NCI-H526 treated with DMSO at 0.1 percent for 48 hours (cell line): ENCODE measurements at places on chromosomes 2 and 18.

DNA sequence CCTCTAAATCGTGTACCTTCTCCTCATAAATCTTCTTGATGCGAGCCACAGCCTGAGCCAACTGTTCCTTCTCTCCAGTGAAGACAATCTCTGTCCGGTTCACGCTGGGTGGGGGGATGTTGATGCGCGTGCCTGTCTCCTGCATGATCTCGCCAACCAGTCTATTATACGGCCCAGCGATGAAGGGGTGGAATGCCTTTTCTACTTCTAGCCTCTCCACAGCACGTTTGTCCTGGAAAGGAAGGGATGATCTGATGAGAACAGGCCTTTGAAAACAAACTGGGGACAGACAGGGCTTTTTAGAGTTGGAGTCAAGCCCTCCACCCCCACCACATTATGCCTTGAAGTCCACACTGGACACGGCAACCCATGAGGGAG, 59.3 kb downstream of the HDLBP start:
- no peak for DNase-seq

DNA sequence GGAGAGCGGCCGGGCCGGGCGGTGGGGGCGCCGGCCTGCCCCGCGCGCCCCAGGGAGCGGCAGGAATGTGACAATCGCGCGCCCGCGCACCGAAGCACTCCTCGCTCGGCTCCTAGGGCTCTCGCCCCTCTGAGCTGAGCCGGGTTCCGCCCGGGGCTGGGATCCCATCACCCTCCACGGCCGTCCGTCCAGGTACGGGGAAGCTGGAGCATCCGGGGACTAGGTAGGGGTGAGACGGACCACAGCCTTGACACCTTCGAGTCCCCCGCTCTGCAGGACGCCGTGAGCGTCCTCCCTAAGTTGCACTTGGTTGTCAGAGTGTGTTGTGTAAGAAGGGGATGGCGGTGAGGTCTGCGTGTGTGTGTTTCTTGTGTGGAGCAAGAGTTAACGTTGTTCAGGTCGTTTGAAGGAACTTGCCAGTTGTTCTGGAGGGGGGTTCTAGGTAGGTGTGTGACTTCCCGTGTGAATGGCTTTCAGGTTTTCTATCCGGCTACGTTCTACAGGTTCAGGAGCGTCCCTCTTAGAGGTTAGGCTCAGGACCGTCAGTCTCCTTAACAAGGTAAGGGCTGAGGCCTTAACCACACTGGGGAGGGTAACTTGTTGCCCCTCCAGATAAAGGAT, 393 bp downstream of the IL1R1 start:
- no peak for DNase-seq

DNA sequence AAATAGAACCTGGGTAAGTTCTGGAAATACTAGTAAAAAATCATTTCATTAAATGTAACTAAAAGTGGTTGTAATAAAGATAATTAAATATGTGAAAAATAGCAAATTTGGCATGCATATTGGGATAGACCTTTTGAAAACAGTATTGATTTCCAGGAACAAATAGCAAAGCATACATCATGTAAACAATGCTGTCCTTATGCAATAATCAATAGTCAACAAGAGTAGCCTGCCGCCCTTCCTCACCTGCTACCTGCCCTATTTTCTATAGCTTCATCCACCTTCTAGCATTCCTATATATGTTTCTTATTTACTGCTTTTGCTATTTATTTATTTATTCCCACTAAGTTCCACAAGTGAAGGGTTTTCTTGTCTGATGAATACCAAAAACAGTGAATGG, 35.1 kb upstream of the KYNU start:
- DNase-seq: no peak

DNA sequence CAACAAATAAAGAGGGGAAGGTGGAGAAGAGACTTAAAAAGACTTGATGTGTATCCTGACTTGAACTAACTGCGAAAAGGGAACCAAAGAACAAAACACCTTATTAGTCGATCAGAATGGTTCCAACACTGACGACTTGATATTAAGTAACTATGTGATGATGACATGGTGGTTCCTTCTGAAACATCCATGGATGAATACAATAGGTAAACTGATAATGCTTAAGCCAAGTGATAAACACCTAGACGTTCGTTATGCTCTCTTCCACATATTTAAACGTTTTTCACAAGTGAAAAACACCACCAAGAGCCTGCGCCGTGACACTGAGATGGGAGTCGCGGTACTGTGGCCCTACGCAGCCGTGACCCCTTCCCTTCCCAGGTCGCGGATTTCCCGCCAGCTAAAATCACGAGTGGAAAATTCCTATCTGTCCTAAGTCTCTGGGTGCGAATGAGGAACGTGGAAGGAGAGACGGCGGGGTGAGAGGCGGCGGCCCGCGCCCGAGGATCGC, 797 bp downstream of the TTC32 start:
- no peak for DNase-seq

DNA sequence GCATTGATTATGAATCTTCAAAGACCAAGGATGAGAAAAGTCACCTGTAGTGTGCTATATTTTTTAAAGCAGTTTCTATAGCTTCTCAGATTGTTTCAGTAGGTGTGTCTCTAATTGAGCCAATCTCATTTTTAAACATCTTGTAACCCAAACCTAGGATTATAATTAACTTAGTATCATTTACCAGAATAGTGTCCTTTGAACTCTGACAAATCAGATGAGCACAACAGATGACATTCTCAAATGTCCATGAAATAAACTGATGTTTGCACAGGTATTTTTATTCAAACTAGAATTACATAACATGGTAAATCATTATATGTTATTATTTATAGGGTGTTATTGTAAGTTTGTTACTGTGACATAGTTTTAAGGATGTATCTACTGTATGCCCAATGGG, 126.1 kb upstream of the MAP3K20 start:
- no peak for DNase-seq

GRCh38 chr2:242034138-242034537, 164.6 kb downstream of the RTP5 start:
- no peak for DNase-seq

DNA sequence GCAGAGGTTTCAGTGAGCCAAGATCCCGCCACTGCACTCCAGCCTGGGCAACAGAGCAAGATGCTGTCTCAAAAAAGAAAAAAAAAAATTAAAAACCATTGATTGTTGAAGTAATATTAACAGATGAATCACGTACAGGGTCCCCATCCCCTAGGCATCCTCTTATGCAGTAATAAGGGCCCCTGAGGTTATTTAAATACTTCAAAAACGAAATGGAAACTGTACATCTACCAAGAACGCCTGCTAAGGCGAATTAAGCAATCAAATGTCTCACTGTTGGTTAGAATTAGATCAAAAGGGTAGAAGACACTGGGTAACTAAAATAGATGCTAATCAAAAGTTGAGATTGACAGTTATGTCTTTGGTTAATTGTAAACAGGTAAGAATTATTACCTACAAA, 7.5 kb downstream of the TRABD2A start:
- no peak for DNase-seq

DNA sequence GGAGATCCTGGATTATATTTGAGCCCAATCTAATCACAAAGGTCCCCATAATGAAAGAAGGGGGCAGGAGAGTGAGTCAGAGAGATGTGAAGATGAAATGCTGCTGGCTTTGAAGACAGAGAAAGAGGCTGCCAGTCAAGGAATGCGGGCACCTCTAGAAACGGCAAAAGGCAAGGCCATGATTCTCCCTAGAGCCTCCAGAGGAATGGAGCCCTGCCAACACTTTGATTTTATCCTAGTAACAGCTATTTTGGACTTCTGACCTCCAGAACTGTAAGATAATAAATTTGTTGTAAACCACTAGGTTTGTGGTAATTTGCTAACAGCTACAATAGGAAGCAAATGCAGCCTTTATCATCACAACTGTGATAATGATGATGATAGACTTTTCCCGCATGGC, 32.9 kb downstream of the LBH start:
- no peak for DNase-seq

GRCh38 chr2:240465268-240465764, 29.9 kb downstream of the GPC1 start:
- no peak for DNase-seq

DNA sequence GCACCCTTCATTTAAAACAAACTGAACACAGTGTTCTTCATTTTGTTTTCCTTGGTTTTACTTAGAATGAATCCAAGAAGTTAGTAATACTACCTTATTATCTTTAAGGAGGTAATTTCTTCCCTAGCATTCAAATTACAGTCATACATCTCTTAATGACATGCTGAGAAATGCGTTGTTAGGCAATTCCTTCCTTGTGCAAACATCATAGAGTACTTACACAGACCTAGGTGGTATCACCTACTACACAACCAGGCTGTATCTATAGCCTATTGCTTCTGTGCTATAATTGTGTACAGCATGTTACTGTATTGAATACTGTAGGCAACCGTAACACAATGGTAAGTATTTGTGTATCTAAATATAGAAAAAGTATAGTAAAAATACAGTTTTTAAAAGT, 8.4 kb upstream of the CABYR start:
- no peak for DNase-seq

- peak; percentile 39 for DNase-seq
Observed at GRCh38 chr18:27004056-27004829, 138.7 kb upstream of the AQP4 start.

DNA sequence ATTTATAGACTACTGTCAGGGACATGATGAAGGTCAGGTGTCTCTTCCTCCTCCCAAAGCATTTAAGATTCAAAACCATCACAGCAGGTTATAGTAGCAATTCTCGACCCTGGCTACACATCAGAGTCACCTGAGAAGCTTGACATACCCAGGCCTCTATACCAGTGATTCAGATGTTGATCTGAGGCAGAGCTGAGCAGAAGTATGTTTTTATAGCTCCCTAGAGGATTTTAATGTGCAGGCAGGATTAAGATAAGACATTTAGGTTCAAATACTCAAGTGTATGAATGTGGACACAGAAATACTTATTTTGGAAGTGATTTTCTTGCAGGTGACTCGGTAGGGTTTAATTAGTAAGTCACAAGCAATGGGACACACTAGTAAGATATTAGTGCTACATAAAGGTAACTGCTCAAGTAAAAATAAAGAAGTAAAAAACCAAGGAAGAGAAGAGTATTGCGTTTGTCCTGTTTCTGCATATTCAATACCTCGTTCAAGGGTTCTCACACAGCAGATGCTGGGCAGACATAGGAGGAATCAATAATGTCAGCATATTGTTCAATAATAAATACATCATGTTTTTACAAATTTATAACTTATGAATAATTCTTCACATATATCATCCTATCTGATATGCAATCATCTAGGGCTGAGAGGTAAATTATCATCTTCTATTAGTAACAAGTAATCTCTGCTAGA, 7.0 kb downstream of the GCFC2 start:
- no peak for DNase-seq

DNA sequence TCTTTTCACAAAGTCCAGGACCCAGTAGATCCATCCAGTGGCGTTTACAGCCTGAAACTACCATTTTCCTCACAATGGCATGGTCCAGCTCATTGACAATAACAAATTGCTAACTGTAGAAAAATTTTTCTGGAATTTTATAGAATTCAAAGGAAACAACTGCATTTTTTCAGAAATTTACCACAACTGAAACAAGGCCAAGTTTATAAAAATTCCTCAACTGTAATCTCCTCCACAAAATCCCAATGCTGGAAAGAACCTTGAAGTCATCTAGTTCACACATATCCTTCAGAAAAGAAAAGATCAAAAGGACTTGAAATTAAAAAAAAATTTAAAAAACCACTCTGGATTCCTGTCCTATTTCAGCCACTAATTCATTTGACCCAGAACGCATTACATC, 226.0 kb upstream of the CTAGE1 start:
- no peak for DNase-seq

- DNase-seq: no peak
Observed at GRCh38 chr2:12429779-12430406, 286.8 kb upstream of the TRIB2 start.

GRCh38 chr18:46163091-46163490, 58.9 kb downstream of the HAUS1 start:
- DNase-seq: no peak
